NCI-H2029 (cell line): ENCODE measurements at places on chromosomes 5 and 9.

DNA sequence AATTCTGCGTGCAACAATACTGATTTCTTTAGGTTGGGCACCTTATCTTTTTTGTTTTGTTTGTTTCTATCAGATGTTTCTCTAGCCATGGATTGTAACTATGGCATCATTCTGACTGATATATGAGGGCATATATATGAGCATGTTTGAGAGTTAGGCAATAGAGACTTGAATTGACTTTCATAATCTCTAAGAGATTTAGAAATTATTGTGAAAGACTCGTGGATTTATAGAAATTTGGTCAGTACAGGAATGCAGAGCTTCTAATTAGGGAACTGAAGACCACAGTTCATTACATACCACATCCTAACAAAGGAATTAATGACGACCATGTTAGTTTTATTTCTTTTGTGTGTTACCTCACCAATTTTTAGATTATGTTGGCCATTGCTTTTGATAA lies 546.0 kb upstream of the GRAMD2B start:
- no peak for DNase-seq

DNA sequence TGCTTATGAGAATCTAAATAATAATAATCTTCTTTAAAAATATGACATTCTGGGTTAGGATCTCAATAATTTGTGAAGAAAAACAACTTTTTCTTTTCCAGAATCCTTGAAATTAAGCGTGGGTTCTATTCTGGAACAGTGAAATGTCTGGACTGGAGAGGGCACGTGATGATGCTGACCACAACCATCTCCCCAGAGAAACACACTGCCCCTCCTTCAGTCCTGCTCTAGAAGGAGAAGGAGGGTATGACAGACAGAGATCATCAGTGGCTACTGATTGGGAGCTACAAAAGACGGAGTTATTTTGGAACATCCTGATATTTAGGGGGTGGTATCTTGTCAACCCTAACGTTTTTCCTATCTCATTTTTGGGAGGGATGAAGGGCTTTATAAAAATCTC lies 40.2 kb downstream of the MEF2C start:
- DNase-seq, result no peak

DNA sequence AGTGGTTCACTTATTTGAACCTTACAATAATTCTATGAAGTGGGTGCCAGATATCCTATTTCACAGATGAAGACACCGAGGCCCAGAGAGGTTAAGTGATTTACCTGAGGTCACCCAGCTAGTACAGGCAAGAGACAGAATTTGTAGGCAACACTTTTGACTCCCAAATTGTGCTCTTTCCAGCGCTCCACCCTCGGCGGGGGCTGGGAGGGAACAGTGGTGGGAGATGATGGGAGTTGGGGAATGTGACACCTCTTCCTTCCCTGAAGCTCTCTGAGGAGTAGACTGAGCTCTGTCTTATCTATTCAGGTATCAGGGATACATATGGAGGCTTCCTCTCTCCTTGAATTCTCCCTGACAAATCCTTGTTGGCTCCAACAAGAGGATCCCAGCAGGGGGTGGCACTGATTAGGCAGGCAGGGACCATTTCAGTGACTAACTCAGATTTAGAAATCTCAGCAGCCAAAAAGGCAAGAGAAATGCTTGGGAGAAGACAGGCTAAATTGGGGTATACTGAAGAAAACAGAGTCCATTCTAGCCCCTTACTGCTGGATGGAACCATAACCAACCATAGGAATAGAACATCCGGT lies 95.8 kb upstream of the PANK3 start:
- no peak for DNase-seq

DNA sequence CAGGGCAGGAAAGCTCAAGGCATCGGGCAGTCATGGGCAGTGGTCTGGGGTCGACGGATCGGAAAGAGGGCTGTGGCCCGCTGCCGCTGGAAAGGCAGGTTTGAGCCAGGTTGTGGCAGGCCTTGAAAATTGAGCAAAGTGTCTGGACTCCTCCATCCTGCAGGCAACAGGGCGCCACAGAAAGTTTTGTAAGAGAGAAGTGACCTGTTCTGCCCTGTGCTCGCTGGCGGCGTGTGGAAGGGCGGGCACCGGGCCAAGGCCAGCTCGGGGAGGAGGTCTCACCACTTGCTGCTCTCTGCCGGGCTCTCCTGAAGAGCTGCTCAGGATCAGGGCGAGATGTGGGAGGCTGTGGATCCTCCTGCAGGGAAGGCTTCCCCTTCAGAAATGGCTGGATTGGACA lies 41.4 kb upstream of the FAT2 start:
- no peak for DNase-seq

DNA sequence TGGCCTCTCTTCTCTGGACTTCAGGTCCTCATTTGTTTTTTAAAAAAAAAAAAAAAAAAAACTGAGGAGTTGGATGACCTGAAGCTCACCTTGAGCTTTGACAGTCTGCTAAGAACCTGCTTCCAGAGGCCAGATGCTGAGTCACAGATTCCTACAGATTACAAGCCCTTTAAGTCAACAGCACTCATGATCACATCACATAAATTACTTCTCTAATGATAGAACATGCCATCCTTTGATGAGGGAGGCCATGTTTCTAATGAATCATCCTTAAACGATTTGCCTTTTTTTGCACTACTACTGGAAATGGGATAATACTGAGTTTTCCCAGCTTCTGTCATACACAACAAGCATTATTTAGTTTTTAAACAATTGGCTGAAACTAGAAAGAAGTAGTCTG lies 34.2 kb upstream of the MYOT start:
- no peak for DNase-seq

DNA sequence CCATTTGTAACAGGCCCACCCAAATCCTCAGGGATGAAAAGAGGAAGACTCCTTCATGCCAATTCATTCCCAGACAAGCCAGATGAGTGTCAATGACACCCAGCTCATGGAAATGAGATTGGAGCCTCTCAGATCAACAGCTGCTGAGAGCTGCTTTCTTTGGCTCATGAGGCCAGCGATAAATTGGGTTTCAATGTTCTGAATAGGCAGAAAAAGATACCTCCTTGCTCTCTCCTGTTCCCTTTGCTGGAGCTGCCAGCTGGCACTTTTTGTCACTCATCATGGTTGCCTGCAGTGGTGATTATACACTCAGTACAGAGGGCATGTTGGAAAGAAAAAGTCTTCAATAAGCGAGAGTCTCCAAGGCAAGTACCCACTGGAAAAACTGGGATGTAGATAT lies 47.1 kb downstream of the SH3RF2 start:
- DNase-seq, result no peak

DNA sequence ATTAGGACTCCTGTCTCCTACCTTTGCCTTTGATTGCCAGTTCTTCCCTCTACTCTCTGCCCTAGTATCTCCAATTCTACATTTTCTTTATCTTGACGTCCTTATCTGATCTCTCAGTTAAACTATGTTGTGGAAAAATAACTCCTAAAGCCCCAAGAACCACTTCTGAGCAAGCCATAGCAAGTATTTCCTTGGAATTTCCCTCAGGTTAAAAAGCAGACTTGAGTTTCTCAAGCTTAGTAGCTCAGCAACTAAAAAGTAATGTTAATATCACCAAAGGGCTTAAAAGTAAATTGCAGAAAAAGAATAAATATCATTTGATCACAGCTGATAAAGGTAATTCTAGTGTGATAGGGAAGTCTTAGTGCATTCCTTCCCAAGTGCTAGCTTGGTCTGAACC lies 13.2 kb upstream of the HSPB3 start:
- DNase-seq, result no peak

GRCh38 chr9:128743421-128743820 lies 19.5 kb upstream of the ZDHHC12 start:
- DNase-seq, result no peak

- DNase-seq, result no peak
These were observed 12.8 kb downstream of the C6 start for GRCh38 chr5:41200506-41200905.

GRCh38 chr9:6068983-6069382 lies 53.6 kb upstream of the RANBP6 start:
- DNase-seq, result no peak

DNA sequence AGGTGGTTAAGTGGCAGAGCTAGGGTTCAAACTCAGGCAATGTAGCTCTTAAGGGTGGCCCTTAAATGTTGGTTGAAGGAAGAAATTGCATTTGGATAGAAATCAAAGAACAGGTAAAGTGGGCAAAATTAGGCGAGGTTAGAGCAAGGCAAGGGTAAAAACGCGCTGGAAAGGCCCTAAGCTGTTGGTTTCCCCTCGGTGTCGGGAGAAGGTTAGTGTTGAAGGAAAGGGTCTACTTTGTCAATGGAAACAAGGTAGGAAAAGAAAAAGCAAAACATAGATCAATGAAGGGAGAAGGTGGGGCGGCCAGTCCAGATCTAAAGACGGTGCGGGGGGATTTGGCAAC lies 431 bp downstream of the FASTKD3 start:
- no peak for DNase-seq

DNA sequence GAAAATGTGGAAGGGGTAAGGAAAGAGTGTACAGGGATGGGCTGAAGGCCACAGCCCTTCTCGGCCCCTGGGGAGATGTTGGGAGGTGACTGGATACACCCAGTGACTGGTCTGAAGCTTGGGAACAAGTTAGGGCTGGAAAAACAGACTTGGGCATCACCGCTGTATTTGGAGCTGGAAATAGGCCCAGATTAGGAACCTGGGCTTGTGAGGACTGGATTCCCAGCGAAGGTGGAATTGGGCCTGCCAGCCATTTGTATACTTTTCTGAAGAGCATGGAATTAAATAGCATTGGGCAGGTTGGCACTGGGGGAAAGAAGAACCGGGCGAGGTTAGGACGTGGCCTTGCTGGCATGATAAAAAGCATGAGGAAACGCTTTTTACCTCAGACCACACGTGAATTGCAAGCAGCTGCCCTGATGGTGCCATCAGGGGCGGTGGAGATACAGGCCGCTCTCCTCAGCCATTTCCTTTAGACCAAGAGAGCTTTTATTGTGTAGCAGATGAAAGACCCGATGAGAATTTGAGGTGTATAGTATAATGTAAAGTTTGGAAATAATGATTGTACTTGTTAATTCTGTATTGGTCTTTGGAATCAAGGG lies 37.8 kb downstream of the OTULIN start:
- no peak for DNase-seq

DNA sequence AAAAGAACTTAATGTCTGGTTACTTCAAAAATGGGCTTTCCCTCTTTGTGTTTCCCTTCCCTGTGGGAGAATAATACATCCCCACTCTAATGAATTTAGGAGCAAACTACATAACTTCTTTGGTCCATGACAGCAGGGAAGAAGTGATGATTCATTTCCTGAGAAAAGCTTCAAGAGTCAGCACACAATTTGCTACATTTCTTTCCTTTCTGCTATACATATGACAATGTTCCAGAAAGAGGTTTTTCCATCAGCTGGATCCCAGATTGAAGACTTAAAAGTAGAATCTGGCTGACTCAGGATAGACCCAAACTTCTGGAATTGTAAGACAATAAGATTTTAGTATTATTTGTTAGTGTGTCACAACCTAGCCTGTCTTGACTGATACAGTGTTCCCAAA lies 126.1 kb downstream of the DRD1 start:
- no peak for DNase-seq

DNA sequence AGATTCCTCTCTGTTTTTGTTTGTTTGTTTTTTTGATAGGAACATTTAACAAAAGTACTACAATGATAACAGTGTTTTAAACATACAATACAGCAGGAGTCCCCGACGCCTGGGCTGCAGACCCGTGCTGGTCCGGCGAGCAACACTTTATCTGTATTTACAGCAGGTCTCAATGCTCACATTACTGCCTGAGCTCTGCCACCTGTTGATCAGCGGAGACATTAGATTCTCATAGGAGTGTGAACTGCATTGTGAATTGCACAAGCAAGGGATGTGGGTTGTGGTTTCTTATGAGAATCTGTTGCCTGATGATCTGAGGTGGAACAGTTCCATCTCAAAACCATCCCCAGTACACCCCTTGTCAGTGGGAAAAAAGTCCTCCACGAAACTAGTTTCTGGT lies 1068.5 kb upstream of the CDH10 start:
- DNase-seq, result no peak

DNA sequence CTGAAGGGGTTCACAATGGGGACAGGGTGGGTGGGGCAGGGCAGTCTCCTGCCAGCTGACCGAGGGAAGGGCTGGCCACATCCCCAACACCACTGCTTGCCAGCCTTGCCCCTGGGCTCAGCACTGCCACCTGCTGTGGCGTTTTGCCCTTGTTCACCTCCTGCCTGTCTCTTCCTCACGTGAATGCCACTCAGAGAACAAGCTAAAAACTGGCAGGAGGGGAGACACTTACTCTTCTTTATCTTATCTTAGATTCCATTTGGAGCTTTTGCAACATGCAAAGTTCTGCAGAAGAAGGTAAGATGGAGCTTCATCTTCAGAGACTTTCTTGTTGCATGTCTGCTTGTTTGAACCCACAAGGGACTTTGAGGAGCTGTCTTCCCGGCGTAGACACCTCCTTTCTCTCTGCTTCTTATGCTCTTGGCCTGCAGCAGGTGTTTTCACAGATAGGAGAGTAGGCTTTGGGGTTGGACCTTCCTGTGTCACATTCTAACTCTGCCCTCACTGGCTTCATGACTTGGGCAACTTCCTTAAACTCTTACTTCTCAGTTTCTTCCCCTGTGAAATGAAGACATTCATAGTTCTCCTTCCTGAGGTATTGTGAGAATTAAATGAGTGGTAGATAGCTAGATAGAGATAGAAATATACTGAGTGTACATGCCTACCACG lies 4.1 kb downstream of the LRSAM1 start:
- no peak for DNase-seq

- no peak for DNase-seq
These were observed 45.6 kb downstream of the NCS1 start for GRCh38 chr9:130217838-130218237.

DNA sequence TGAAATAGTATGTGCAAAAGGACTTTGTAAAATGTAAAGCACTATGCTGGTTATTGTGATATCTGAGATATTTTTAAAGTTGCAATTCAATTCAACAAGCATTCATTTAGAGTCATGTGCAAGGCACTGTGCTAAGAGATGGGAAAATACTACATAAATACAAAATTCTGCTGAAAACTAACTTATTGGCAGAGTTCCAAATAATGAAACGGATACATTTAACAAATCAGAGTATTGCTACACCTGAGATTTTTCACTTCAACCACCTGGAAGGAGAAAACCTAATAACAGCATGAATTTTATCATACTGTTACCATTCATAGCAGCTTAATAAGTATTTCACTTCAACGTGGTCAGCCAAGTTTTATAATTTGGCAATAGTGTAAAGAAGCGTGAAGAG lies 6.1 kb upstream of the CTNNAL1 start:
- no peak for DNase-seq
